Nephron progenitor cell (in vitro differentiated cells): ENCODE measurements at places on chromosomes 4 and X.
A peak's percentile ranks its signal among the peaks of the same experiment; 100 is the strongest.

GRCh38 chrX:116321711-116322110 lies 114.7 kb upstream of the SLC6A14 start:
- DNase-seq = no peak

- no peak for DNase-seq
These were observed 218.7 kb downstream of the BMPR1B start for GRCh38 chr4:94976371-94977011.

DNA sequence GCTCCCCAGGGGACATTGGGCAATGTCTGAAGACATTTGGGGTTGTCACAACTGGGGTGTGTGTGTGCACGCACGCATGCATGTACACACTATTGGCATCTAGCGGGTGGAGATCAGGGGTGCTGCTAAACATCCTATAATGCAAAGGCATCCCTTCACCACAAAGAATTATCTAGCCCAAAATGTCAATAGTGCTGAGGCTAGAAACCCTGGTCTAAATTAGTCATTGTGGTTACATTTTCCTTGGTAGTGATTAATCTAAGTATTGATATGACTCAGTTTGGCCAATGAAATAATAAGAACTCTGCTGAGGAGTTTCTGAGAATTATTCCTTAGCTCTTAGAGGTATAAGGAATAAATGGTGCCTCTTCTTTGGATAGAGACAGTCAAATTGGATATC lies 200.2 kb downstream of the CLCN4 start:
- DNase-seq = no peak

- DNase-seq = no peak
These were observed 33.3 kb upstream of the ARSJ start for GRCh38 chr4:114012749-114013148.

- DNase-seq = no peak
These were observed 6.4 kb downstream of the HSPA4L start for GRCh38 chr4:127788517-127788916.

GRCh38 chr4:986879-987623 lies at the start of gene IDUA:
Gene IDUA, plus strand, starts transcription at chr4:987044. Its CDS starts 41 bp downstream, at chr4:987085.
- peak; percentile 87 for DNase-seq
